ENCODE measurements at places on chromosomes 6 and 20.

DNA sequence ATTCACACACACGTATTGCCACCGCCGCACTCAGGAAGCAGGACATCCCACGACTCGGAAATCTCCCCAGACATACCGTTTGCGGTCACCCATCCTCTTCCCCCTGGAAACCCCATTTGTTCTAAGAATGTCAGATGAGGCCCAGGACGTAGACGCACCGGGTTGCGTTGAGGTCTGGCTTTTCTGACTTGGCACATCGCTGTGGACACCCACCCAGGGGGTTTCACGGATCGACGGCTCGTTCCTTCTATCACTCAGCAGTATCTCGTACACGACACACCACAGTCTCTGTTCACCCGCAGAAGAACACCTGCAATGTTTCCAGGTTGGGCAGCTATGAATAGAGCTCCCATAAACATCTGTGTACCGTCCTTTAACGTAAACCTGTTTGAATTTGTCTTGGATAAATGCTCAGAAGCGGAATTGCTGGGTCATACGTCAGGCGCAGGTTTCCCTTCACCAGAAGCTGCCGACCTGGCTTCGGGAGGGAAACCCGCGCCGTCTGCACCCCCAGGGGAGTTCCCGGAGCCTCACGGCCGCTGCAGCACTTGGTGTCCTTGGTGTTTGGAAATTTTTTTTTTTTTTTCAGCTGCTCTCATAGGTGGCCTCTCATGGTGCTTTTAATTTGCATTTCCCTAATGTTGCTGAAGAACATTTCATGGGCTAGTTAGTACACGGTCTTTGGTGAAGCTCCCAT, 9.3 kb upstream of the EEF1A2 start:
- DNase-seq, result no peak

GRCh38 chr6:30800871-30801270, 56.5 kb upstream of the IER3 start:
- DNase-seq, result no peak

GRCh38 chr6:150209415-150209814, 66.6 kb downstream of the PPP1R14C start:
- DNase-seq, result no peak

DNA sequence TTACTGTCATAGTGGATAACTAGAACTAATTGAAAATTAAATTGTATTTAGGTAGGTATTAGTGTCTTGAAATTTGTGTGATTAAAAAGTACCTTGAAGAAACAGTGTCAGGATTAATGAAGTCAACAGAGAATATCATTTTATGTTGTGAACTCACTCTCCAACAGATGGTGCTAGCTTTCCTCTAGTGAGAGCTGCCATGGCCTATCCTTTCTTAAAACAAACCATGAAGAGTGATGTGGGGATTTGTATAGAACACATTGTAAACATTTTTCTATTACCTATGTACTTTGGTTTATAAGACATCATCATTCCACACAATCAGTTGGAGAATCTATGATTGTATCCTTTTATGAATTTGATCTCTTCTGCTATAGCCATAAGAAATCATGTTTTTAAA, 4.8 kb upstream of the SRSF12 start:
- DNase-seq, result peak; percentile 44

DNA sequence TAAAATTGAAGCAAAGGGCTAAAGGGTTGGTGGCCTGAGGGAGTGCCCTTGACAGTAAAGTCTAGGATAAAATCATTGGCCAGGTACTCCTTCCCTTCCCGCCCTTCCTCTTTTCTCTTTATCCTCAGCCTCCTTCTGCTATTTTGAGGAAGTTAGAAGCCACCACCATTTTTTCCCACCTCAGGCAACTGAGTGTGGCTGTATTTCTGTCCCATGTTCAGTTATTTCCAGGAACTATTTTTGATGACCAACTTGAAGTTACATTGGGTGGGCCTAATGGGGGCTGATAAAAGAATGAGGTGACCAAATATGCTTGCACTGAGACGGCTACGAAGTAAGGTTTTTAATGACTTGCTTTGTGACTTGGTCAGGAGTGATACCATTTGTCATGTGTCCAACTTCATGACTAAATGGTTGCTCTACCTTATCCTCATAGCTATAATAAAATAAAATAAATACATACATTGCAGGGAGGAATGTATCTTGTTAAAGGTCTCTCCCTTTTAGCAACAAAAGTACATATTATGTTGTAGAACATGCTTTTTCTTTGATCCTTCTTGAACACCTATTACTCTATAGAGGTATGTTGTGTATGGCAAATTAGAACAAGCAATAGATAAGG, 12.0 kb downstream of the PTPN1 start:
- no peak for DNase-seq

GRCh38 chr6:86686496-86686895, 250.8 kb upstream of the HTR1E start:
- no peak for DNase-seq

- no peak for DNase-seq
These were observed 204.1 kb upstream of the PREP start for GRCh38 chr6:105606831-105607463.

DNA sequence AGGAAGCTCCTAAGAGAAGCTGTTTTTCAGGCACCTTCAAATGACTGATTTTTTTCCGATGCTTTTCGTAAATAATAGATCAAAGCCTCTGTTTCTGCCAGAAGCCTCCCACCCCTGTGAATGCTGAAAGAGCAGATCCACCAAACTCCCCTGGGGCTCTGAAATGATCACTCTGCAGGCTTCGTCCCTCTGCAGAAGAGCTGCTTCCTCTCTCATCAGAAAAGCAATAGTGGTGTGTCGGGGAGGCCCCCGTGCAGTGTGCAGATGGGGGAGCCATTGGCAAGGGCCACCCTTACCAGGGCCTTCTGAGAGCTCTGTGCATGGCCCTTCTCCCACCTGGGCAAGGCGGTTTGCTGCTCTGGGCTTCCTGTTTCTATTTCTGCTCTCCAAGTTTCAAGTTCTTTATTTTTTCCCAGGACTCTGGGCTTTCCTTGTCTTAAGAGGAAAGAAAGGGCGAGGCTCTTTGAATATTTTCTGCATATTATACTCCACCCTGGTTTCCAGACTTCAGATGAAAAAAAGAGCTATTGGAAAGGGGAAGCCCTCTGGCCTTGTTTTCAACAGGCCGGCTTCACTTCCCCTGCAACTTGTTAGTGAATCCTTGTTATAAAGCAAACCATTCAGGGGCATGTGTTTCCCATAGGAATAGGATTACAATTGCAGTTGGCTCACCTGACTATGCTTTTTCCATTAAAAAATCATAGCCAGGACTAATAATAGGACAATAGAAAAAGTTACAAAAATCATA, 155.2 kb downstream of the TTLL2 start:
- no peak for DNase-seq

DNA sequence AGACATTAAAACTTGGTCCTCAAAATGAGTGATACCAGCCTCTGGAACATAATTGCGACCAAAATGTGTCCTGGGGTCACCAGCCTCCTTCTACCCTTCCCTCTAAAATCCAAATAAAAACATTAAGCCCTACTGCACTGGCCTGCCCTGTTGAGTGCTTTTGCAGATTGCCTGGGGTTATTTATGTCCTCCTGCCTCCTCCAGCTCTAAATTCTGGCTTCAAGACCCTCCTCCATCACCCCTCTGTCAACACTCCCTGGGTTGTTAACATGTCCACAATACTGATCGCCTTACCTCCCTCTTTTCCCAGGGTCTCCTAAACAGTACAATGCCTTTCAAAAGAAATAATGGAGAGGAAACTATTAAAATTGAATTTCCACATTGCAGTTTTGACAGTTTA, 327.5 kb downstream of the NRN1 start:
- peak; percentile 23 for DNase-seq

- peak; percentile 74 for DNase-seq
These were observed 11.0 kb downstream of the CD24 start for GRCh38 chr6:106963544-106963943.

DNA sequence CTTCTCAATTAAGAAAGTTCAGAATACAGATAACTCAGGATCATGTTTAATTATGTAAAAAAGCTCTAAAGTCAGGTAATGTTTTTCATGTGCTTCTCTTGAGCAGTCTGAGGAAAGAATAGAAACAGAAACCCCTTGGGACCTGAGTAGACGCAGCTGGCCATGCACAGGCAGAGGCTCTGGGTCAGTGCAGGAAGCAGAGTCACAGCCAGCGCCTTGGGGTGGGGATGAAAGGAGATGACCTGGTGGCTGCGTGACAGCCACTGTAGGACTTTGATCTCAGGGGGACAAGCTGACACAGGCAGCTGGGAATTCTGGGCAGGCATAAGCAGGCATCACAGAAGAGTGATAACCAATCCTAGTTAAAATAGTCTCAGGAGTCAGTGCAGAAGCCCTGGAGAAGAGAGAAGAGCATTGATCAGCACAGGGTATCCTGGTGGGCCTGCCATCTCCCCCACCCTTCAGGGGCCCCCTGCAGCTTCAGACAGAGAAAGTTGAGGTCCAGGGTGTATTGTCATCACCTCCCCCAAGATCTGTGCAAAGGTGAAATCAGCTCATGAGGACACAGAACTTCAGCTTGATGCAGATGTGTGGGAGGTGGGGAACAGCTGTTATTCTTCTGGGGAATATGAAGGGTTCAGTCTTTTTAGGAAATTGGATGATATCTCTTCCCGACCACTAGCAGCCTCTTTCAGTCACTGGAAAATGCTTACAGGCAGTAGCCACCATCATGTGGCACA, 6.4 kb downstream of the HLA-DQB1 start:
- no peak for DNase-seq

GRCh38 chr6:109291902-109292301, 90.4 kb downstream of the CD164 start:
- no peak for DNase-seq

DNA sequence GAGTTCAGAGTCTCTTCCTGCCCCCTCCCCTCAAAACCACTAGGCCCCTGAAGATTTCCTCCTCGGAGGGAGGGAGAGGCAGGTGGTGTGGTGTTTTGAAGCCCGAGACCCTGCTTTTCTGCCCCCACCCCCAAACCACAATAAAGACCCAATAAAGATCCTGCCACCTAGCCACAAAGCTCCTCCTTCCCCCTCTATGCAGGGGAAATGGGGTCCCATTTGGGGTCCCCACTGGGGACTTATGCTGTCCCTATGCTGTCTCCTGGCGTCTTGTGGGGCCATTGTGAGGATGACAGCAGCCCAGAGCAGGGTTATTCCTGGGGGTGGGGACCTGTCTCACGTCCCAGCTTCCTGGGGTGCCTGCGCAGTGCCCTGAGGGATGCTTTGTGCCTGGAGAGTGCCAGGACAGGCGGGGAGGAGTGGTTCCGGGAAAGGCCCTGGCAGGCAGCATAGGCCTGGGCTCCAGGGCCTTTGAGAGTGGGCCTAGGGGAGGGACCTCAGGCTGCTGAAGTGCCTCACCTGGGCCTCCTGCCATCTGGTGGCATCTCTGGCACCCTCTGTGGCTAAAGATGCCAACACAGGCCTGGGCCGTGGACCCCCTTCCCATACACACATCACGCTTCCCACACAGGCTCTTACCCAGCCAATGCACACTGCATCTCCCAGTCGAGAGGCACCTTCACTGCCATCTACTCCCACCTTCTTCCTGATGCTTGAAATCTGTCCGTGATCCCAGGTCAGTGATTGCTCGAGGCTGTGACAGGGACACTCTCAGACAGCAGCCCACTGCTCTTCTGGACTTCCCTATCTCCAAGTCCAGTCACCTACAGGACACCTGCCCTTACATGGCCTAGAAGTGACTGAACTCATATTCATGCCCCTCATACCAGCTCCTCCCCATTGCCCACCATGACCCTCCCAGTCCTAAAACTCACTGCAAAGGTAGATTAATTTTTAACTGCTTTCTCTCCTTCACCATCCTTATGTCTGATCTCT, 7.9 kb upstream of the ARMC12 start:
- DNase-seq, result no peak

- DNase-seq, result no peak
These were observed 381.6 kb downstream of the GJA1 start for GRCh38 chr6:121816906-121817540.

DNA sequence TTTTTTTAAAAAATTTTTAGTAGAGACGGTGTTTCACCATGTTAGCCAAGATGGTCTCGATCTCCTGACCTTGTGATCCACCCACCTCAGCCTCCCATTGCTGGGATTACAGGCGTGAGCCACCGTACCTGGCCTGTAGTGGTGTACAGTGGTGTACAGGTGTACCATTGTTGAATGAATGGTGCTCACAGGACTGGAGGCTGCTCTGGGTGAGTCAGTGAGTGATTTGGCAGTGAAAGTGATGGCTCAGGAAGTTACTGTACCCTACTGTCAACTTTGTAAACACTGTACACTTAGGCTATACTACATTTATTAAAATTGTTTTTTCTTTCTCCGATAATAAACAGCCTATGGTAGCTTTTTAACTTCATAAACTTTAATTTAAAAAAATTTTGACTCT, 122.8 kb upstream of the EEF1E1 start:
- no peak for DNase-seq

GRCh38 chr20:63863798-63864544, 1.1 kb upstream of the TPD52L2 start:
- DNase-seq, result peak; percentile 89

Data from SHP77 (cell line).